ENCODE measurements at places on chromosomes 2 and 18. TPM values are rescaled to one million over a fixed set of nuclear protein-coding genes. Genes with fewer than 3 reads are reported as not detected.

DNA sequence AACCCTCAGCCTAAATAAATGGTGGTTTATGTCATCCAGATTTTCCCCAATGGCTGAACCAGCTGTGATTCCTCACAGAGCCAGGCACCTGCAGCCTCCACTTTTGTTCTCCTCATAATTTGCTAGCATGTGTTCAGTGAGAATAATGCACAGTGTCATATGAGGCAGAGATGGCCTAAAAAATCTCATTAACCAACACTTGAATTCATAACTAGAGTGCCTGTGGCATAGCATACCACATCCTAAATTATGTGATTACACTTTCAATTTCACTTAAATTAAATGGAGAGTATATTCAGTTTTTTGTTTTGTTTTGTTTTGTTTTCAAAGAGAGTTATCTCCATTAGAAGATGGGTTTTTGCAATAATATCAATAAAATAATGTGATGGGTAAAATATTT lies 488.0 kb downstream of the CBLN2 start:
- peaks cover 3% of the 10 kb centered on the region for H3K27me3 ChIP-seq
- H3K4me3 ChIP-seq = no peak overlapping the region
- no peaks in the 10 kb centered on the region for H3K4me1 ChIP-seq
- DNase-seq = no peak
- H3K27ac ChIP-seq = no peak overlapping the region

GRCh38 chr2:157830696-157831570 lies 45.2 kb downstream of the ACVR1 start:
- H3K27ac ChIP-seq = peak overlapping the region; percentile 99
- peak overlapping the region; percentile 46 for H3K4me3 ChIP-seq
- peaks cover 60% of the 10 kb centered on the region for H3K4me1 ChIP-seq
- no peaks in the 10 kb centered on the region for H3K36me3 ChIP-seq

- peaks cover 27% of the 10 kb centered on the region for H3K27me3 ChIP-seq
- no peaks in the 10 kb centered on the region for H3K36me3 ChIP-seq
- H3K4me3 ChIP-seq = no peak overlapping the region
- DNase-seq = no peak
- no peak overlapping the region for H3K27ac ChIP-seq
Measured at GRCh38 chr2:84827978-84828575, 52.8 kb downstream of the TRABD2A start.

GRCh38 chr2:29618024-29618423 lies 303.4 kb downstream of the ALK start:
- H3K4me3 ChIP-seq = no peak overlapping the region
- H3K4me1 ChIP-seq = no peaks in the 10 kb centered on the region
- DNase-seq = no peak
- no peaks in the 10 kb centered on the region for H3K36me3 ChIP-seq
- H3K27me3 ChIP-seq = peaks cover 8% of the 10 kb centered on the region

DNA sequence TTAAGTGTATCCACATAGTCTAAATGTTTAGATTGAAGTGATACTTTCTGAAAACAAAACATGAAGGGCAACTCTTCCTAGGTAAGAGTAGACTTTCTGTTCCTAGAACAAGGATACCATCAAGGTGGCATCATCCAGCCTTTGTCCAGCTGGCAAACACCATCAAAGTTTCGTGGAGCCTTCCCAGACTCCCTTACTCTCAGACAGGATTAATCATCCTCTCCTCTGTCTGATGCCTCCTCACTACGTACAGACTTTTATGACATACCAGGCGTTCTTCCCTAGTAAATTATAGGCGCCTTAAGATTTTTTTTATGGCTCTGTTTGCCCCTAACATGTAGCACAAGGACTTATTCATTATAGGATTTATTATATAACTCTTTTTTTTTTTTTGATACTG lies 29.4 kb upstream of the ASNSD1 start:
- H3K36me3 ChIP-seq = no peaks in the 10 kb centered on the region
- H3K27me3 ChIP-seq = no peaks in the 10 kb centered on the region
- no peak for DNase-seq

GRCh38 chr2:241982706-241983570 lies 113.4 kb downstream of the RTP5 start:
- H3K36me3 ChIP-seq = no peaks in the 10 kb centered on the region
- no peaks in the 10 kb centered on the region for H3K4me1 ChIP-seq
- no peak overlapping the region for H3K4me3 ChIP-seq
- DNase-seq = no peak
- H3K27ac ChIP-seq = no peak overlapping the region

- DNase-seq = no peak
- peaks cover 17% of the 10 kb centered on the region for H3K27me3 ChIP-seq
- H3K4me3 ChIP-seq = no peak overlapping the region
- no peak overlapping the region for H3K27ac ChIP-seq
Measured at GRCh38 chr18:50748243-50749229, 71.3 kb downstream of the MRO start.

DNA sequence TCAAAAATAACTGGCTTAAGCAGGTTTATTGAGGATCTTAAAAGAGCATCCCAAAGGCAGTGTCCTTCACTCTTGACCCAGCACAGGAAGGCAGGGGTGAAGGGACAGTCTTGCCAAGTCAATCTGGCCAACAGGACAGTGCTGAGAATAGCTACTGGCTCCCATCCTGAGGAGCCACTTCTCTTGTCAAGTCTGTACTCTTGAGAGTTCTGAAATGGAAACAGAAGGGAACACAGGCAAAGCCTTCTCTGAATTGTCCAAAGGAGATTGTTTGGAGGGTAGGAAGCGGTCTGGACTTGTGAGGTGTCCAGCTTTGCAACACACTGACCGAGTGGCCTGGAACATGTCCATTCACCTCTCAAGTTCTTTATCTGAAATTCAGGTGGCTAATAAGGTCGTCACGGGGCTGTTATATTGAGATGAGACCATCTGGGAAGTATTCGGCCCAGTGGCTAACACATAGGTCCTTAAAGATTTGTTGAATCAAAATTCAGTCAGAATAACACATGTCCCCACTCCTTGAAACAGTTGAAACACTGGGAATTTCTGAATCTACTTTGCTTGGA lies 99.5 kb upstream of the FHL2 start:
- H3K4me1 ChIP-seq = peaks cover 23% of the 10 kb centered on the region

- H3K36me3 ChIP-seq = no peaks in the 10 kb centered on the region
- H3K27ac ChIP-seq = no peak overlapping the region
- no peak for DNase-seq
- H3K4me3 ChIP-seq = no peak overlapping the region
Measured at GRCh38 chr2:136905779-136906178, 140.4 kb downstream of the THSD7B start.

Gene LHCGR
- not detected for total RNA-seq

Gene HNMT
- total RNA-seq = 2.0 TPM

Gene GPD2
- total RNA-seq = 29.1 TPM

Gene SLC9A4
- total RNA-seq = not detected

Gene MAP3K2
- total RNA-seq = 88.1 TPM

Gene LDAH
- total RNA-seq = 18.1 TPM

Data from chondrocyte (in vitro differentiated cells).